Activated CD8-positive, alpha-beta memory T cell treated with anti-CD3 and anti-CD28 coated beads for 24 hours (primary cell): ENCODE measurements at places on chromosomes 13 and 19.

- no peak for DNase-seq
Measured at GRCh38 chr13:55432814-55433213, 1707.9 kb upstream of the PRR20A start.

DNA sequence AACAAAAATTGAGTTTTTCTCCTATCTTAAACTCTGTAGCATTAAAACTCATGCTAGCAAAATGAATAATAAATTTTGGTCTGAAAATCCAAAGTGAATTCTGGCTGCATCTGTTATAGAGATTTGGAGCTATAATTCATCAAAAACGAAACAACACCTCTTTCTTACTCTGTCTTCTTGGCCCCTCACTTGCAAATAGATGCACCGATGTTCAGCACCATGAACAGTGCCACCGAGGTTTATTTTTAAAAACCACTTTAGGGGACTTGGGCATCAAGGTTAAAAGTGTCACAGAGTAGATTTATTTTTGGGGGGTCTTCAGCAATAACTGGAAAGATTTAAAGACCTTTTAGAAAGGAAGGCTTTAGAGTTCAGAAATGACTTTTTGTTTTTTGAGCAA lies 26.1 kb upstream of the EID2 start:
- no peak for DNase-seq

DNA sequence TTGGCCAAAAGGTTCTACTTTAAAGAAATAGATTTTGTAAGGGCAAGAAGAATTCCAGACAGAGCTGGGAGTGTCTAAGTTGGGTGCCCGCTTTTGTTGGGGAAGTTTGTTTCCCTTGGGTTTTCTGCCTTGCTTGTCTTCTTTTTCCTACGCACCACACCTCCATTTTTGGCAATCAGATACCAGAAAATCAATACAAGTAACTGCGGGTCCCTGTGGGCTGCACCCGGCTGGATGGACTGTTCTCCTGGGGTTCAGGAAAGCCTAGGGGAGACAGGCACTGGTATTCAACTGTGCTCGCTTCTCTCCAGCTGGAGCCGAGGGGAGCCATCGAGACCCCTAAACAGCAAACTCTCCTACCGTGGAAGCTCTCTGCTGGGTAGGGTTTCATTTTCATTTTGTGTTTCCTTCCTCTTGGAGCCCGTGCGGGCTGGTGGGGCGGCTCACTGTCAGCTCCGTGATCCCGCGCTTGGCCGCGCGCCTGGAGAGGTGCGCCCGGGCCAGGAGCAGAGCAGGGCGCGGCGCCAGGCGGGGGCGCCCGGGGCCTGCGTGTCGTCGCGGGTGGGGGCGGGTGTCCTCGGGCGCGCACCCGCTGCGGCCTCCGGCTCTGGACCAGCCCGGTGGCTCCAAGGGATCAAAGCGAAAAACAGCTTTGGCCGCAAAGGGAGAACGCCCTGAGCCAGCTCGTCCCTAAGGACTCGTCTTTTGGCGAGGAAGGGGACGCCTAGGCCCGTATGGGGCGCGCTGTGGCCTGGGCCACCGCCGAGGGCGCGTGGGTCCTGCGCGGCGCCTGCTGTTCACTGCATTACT lies 347.2 kb downstream of the ZNF536 start:
- DNase-seq: no peak

- no peak for DNase-seq
Measured at GRCh38 chr13:97844151-97844550, 109.3 kb upstream of the IPO5 start.
